ENCODE measurements at places on chromosomes 12 and 14. TPM values are rescaled to one million over a fixed set of nuclear protein-coding genes. Genes with fewer than 3 reads are reported as not detected.

GPR137C gene
- 0.85 TPM for total RNA-seq

AHNAK2 gene
- total RNA-seq = not detected

CYP27B1 gene
- total RNA-seq = 4.5 TPM

DNA sequence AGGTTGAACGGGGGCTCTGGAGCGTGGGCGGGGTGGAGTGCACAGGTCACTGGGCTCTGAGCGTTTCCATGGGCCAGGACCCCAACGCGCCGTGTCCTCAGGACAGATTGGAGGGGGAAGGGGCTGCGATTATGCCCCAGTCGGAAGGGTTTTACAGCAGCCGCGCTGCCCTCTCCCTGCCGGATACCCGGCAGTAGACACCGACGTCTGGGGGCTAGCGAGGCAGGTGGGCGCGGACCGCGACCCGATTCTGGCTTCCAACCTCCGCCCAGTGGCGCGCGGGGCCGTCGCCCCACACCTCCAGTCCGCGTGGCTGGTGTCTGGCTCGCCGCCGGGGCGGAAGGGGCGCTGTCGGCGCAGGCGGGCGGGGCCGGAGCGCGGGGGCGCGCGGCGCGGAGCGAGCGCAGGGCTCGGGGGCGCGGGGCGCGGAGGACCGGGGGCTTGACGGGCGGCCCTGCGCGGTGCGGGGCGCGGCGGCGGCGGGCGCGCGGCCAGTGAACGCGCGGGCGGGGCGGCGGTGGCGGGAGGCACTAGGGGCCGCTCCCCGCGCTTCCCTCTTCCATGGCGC, 2.4 kb upstream of the KIF26A start:
- no peak for DNase-seq

DNA sequence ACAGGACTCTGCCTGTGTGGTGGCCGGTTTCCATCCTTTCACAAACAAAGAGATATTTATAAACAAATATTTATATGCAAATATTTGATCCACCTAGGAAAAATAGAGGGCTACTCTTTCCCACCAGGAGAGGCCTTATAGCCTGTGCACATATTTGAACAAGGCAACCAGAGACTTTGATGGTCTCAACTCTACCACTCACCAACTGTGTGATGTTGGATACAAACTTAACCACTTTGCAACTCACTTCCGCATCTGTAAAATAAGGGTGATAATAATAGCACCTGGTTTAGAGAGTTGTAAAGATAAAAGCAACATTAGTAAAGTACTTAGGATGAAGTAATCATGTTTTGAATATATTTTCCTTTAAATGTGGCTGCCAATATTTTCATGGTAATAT, 1.5 kb upstream of the CLEC12A start:
- no peak for DNase-seq

DNA sequence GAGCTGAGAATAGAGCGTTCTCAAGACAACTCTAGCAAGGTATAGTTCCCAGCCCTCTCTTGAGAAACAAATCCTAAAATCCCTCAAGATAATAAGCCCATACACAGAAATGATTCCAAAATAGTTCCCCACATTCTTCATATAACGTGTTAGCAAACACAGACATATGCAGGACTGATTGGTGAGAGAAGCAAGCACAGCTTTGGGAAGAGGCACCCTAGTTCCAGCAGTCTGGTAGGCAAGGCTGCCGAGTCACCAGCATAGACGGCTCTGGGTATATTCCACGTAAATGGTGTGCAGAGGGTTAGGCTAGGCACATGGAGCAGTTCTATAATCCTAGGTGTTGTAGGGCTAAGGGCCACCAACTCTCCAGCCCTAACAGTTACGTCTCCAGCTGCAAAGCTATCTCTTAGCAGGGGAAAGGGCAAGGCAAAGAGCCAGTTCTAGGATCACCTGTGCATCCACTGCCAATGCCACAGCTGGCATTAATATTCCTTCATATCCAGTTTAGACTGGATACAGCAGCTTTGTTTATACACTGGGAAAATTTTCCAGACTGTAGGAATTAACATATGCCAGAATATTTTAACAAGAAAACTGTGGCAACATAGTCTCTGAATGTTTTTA, 52.9 kb downstream of the SH2B3 start:
- no peak for DNase-seq

DNA sequence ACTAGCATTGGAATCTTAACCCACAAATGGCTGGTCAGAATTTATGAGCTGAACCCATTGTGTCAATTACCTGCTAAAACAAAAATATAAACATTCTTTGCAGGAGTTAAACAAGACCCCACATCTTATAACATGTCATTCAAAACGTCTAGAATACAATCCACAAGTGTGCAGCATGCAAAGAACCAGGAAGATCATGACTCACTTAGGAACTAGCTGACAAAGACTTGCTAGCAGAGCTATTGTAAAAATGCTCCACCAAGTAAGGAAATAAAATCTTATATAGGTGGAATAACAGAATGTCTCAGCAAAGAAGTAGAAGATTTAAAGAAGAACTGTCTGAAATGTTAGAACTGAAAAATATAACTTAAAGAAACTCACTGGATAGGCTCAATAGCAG, 26.5 kb upstream of the POC1B start:
- DNase-seq = no peak

GRCh38 chr12:76664731-76665130, 99.2 kb upstream of the ZDHHC17 start:
- DNase-seq = no peak

- DNase-seq = no peak
Measured at GRCh38 chr12:113889076-113889475, 77.0 kb downstream of the RBM19 start.

DNA sequence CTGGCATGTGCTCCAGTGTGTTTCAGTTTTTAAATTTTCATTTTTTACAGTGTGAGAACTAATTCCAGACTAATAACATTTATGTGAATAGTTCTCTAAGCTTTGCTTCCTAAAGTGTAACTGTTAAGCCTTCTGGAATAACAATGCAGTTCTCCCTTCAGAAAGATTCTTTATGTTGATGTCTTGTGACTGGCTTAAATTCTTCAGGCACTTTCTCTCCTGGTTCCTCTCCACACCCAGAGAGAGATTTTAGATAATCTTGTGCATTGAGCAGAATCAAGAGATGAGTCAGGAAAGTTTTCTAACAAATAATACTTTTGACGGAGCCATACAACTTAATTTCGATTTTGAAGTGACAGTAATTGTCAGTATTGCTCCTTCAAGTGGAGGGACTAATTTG, 118.5 kb downstream of the RAD51B start:
- DNase-seq = no peak

DNA sequence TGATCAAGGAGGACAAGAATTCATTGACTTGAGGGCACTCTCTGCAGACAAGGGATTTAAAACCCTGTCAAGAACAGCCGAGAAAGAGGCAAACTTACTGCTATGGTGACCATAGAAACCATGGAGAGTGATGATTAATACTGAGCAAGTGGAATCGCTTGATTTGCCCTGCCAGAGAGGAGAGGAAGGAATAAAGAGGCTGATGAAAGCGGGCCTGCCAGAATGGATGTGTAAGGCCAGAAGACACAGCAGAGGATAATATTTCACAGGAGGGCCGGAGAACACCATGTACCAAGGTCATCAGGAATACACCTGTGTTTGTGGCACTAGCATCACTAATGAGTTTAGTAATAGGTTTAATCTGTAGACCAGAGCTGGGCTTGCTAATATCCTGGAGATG, 221.8 kb upstream of the DCN start:
- DNase-seq = no peak

DNA sequence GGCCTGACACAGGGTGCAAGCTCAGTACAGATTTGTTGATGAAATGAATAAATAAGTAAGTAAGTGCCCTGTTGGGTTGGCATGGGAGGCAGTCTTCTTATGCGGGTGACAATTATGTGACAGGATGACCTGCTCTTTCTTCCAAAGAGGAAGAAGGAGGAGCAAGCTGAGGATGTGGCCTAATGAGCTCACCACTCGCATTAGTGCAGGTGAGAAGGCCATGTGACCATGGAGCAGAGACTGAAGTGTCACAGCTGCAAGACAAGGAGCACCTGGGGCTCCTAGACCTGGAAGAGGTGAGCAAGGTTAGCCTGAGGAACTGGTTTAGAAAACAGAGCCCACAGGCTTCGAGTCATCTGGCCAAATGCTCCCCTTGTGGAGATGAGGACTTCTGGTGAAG, 34.9 kb downstream of the LRTM2 start:
- DNase-seq = no peak

DNA sequence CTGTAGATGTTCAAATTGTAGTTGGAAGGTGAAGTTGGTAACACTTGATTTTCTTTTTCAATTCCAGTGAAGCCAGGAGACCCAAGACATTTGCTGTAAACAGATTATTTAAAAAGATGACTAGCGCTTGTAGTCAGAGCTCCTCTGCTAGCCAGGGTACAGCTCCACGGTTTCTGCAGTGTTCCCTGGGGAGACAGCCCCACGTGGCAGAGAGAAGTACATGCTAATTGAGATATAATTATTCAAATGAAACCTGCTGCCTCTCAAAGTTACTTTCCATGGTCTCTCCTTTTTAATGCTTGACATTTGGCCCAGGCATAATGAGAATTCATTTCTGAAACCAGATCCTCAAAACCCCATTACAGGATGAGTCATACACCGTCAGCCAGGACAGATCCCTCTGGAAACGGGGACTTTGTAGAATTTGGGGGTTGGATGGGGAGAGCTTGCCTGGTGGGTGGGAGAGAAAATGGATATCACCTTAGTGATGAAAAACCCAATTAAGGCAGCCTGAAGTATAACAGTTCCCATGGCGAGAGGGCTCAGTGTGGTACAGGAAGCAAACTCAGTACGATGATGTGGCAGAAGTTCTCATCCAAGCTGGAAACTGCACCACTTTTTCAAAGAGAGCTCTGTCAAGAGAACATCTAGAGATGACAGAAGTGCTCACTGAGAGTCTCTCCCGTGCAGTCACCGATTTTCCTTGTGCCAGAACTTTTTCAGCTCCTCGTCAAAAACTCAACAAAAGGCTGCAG, 637.7 kb upstream of the TMEM132C start:
- no peak for DNase-seq

GRCh38 chr14:56488306-56488705, 91.3 kb upstream of the TMEM260 start:
- DNase-seq = no peak

DNA sequence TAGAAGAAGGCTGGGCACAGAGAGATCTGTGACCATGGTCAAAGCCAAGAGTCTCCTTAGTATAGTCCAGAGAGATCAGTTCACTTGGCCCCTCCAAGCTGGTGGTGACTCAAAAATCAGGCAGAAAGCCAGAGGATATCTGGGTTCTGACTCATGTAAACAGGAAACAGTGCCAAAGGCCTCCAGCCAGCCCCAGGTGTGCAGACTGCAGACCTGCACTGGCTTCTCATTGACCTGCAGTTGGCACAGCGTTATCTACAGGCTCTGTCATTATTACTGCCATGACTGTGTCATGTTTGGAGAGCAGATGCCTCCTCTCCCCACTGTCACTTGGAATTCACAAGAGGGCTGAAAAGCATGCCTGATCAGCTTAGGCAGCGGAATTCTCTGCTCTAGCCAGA, 295.7 kb upstream of the PRKD1 start:
- no peak for DNase-seq

DNA sequence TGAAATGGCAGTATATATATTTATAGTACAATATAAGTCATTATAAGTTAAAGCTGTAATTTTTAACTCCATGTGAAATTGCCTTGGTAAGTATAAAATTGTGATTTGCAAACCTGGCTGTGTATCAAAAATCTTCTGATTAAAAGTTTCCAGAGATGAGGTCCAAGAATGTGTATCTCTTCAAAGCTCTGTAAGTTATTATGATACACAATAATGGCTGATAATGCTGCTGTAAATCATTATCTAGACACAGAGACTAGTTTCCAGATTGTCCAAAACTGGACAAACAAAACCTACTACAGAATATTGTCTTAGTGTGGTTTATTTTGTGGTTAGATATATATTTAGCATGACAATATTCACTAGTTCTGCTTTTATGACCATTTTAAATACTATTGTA, 514.8 kb downstream of the SLC6A15 start:
- DNase-seq = no peak

DNA sequence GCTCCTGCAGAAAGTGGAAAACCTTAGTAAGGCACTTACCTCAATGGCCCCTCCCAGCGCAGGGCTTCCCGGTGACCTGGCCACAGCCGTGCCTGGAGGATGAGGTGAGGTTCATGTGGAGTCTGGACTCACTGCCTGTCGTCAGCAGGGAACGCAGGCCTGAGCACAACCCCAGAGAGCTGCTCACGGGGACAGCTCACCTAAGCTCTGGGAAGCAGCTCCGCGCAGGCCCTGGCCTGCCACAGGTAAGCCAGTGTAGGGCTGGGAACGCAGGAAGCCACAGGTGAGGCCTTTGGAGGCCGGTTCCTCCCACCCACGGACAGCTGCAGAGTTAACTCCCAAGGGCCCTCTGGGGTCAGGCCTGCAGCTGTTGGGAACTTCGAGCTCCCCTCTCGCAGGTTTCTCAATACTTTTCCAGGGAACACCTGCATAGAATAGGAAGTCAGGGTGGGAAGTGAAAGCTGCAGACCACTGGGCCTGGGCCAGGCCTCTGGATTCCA, 32.7 kb downstream of the ANAPC7 start:
- DNase-seq = no peak

GRCh38 chr12:38662829-38663228, 242.6 kb downstream of the CPNE8 start:
- no peak for DNase-seq

GRCh38 chr12:51472984-51473383, 48.4 kb downstream of the SLC4A8 start:
- no peak for DNase-seq

DNA sequence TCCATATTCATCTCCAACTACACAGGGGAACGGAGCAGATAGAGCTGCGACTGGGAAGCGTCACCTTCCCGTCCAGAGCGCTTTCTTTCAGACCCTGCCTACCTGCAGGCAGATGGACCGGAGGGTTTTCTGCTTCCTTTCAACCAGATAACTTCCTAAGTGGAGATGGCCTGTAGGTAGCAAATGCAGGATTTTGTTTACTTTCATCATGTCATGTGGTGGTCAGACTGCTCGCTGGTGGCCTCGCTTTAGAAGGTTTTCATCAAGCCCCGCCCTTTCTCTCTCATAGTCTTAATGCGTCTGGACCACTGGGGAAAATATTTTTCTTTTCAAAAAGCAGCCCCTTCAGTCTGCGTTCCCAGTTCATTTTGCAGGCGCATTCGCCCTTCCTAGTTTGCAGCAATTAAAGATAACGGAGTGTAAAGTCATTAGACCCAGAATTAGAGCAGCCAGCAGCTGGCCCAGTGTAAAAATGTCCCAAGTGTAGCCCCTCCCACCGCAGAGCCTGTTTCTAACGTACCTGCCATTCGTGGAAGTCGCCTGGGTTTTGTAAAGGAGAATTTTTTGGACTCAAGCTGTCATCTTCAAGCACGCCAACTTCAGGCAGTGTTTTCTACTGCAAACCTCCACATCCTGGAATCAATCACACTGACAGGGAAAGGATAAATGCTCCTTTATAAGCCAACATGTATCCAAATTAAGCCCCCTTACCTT, 68.9 kb downstream of the TESC start:
- no peak for DNase-seq

- DNase-seq = no peak
Measured at GRCh38 chr14:100569734-100570286, 17.4 kb downstream of the BEGAIN start.
